BJ (cell line): ENCODE measurements at places on chromosomes 12 and 14. TPM values are rescaled to one million over a fixed set of nuclear protein-coding genes. Genes with fewer than 3 reads are reported as not detected.
A peak's percentile ranks its signal among the peaks of the same experiment; 100 is the strongest.

Gene PIWIL1
- not detected in 2 replicates for polyA plus RNA-seq

- peak; percentile 7 for DNase-seq
These were observed at the start of gene FAIM2 for GRCh38 chr12:49903700-49904423. Gene FAIM2 (minus strand): TSS chr12:49903900. CDS start chr12:49903792, 108 bp downstream.

- DNase-seq: no peak
These were observed 64.8 kb downstream of the PTHLH start for GRCh38 chr12:27907766-27908165.

Gene CIT
- polyA plus RNA-seq: 12.8 and 14.5 TPM in 2 replicates

GRCh38 chr12:41437563-41437962 is 249.4 kb downstream of the PDZRN4 start:
- DNase-seq: no peak

DNA sequence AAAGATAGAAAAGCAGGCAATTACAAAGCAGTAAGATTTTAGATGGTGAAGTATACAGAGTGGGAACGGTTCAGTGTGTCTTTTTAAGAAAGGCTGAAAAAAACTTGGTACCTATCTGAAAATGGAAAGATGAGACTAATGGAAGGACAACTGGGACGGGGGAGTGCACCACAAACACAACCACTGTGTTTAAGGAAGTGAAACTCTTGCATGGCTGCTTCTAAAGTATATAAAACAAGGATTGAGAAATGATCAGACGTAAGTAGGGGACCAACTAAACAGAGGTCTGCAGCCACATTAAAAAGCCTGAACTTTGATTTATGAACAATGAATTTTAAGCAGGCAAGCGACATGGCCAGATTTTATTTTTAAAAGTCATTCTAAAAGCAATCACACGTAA is 328.6 kb downstream of the MDGA2 start:
- DNase-seq: no peak

Gene SIX6
- polyA plus RNA-seq: not detected in 2 replicates

- peak; percentile 24 for DNase-seq
These were observed 90.2 kb downstream of the PPP1R12A start for GRCh38 chr12:79844693-79845092.

DNA sequence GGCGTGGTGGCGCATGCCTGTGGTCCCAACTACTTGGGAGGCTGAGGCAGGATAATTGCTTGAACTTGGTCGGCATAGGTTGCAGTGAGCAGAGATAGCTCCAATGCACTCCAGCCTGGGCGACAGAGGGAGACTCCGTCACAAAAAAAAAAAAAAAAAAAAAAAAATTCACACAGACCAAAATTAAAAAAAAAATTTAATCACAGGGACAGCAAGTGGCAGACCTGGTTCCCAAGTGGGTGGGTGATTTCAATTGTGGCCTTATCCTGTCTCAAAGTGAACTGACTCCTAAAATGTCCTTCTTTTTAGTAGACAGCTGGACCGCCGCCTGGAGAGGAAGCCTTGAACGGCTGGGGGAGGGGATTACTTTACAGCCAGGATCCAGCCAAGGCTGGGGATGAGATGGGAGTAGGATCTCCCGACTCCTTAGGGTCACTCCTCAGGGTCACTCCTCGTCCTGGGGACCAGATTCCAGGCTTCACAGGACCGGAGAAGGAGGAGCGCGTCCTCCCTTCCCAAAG is 1.5 kb upstream of the KCNH3 start:
- no peak for DNase-seq

DNA sequence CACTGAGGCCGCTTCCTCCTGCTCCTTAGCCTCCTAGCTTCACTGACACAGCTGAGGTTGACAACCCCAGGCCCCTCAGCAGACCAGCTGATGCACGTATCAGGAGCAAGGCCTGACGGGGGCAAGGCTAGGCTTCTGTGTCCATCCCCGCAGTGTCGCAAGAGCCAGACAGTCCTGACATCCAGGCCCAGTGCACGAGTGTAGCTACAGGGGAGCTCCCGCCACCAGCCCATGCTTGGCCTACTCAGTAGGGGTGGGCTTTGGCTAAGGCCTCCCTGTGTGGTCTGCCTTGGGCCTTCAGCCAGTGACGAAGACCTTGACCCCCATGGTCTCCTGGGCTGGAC is 179.1 kb downstream of the DPF3 start:
- DNase-seq: no peak

- DNase-seq: no peak
These were observed 2.0 kb downstream of the ITPR2 start for GRCh38 chr12:26830783-26831551.

Gene SLCO1B1
- not detected in 2 replicates for polyA plus RNA-seq

- no peak for DNase-seq
These were observed 31.3 kb downstream of the ACTN1 start for GRCh38 chr14:68947802-68948201.

DNA sequence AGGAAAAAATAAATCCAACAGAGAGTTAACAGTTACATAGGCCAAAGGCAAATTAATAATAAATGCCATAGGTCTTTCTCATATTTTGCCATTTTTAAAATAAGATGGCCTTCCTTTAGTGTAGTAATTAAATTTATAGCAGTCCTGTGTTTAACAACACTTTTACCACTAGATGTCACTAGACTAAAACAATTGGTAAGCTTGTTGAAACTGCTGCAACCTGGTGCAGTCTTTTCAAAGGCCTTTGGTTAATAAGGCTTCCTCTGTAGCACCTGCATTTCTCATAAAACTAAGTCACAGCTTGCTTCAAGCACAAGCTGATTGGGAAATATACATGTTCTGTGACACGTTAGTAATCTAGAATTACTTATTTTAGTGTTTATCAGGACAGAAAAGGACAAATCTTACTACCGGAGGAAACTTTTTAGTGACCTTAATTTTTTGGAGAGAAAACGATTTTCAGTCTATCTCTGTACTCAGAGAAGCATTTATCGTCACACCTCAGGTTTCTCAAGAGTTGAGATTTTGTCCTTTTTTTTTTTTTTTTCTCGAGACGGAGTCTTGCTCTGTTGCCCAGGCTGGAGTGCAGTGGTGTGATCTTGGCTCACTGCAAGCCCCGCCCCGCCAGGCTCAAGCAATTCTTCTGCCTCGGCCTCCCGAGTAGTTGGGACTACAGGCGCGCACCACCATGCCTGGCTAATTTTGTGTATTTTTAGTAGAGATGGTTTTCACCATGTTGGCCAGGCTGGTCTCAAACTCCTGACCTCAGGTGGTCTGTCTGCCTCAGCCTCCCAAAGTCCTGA is 20.0 kb downstream of the BORCS5 start:
- no peak for DNase-seq

Gene FAM90A1
- 0.20 and 0.22 TPM in 2 replicates for polyA plus RNA-seq

Gene DEGS2
- not detected in 2 replicates for polyA plus RNA-seq

- DNase-seq: peak; percentile 62
These were observed 8.6 kb downstream of the GIT2 start for GRCh38 chr12:109987615-109988014.
